ENCODE measurements at places on chromosomes 6 and 20. TPM values are rescaled to one million over a fixed set of nuclear protein-coding genes. Genes with fewer than 3 reads are reported as not detected.

The TNF gene
- polyA plus RNA-seq = 21.9 TPM

The SLC24A3 gene
- not detected for polyA plus RNA-seq

The AGER gene
- polyA plus RNA-seq = 31.6 TPM

The OARD1 gene
- 9.6 TPM for polyA plus RNA-seq

The SLC22A16 gene
- polyA plus RNA-seq = not detected

The UNC5CL gene
- polyA plus RNA-seq = 4.5 TPM

The DEFB118 gene
- not detected for polyA plus RNA-seq

The POU5F1 gene
- polyA plus RNA-seq = 0.26 TPM

The OLIG3 gene
- not detected for polyA plus RNA-seq

The DYNLT2 gene
- polyA plus RNA-seq = 3.6 TPM

The SLC17A1 gene
- polyA plus RNA-seq = not detected

The MED20 gene
- polyA plus RNA-seq = 4.6 TPM

The VGLL2 gene
- not detected for polyA plus RNA-seq

DNA sequence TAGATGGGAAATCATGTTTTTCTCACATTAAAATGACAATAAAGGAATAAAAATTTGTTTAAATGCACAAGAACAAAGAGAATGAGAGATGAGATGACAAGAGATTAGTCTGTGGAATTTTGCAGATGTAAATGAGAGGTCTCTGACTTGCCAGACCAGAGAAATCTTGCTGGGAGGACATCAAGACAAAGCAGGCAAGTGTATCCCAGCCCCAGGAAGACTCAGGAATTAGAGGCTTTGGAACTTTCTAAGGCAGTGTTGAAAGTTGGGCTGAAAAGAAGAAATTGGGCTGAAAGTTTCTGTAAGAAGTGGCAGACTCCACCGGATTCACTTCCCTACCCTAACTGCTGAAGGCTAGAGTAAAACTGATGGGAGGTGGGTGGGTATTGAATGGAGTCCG lies 54.6 kb downstream of the AFDN start:
- DNase-seq = no peak

- DNase-seq = peak; percentile 45
These were observed 402 bp downstream of the OSBPL2 start for GRCh38 chr20:62238569-62239277.

DNA sequence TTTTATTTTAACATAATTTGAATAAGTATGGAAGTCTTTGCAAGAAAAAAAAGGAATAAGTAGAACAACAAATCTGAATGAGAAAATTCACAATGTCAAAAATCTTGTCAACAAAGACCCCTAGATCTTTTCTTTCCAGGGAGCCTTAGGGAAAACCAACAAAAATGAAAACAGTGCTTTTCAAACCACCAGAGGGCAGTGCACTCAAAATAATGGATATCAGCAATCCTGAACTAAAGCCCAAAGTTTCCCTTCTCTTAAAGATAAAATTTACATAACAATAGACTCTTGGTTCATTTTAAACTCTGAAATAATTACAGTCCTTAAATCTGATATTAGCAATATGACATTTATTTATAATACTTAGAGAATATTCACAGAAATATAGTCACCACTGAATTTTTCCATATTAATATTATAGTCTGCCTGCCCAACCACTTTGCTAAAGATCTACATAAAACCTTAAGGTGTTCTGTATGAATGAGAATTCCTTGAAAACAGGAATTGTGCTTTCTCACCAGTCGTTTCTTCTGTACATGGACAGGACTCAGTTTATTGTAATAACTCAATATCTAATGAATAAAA lies 105.3 kb upstream of the BMP5 start:
- DNase-seq = no peak

DNA sequence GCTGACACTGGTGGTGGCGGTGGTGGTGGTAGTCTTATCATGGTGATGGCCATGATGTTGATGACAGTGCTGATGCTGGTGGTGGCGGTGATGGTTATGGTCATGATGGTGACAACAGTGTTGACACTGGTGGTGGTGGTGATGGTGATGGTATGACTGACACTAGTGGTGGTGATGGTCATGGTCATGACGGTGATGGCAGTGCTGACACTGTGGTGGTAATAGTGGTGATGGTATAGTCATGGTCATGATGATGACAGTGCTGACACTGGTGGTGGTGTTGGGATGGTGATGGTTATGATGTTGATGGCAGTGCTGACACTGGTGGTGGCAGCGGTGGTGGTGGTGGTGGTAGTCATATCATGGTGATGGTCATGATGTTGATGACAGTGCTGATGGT lies 205.7 kb downstream of the CDH4 start:
- DNase-seq = no peak

DNA sequence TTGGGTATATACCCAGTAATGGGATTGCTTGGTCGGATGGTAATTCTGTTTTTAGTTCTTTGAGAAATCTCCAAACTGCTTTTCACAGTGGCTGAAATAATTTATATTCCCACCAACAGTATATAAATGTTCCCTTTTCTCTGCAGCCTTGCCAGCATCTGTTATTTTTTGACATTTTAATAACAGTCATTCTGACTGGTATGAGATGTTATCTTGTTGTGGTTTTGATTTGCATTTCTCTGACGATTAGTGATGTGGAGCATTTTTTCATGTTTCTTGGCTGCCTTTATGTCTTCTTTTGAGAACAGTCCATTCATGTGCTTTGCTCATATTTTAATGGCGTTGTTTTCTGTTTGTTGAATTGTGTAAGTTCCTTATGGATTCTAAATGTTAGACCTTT lies 641.6 kb downstream of the HACE1 start:
- no peak for DNase-seq

DNA sequence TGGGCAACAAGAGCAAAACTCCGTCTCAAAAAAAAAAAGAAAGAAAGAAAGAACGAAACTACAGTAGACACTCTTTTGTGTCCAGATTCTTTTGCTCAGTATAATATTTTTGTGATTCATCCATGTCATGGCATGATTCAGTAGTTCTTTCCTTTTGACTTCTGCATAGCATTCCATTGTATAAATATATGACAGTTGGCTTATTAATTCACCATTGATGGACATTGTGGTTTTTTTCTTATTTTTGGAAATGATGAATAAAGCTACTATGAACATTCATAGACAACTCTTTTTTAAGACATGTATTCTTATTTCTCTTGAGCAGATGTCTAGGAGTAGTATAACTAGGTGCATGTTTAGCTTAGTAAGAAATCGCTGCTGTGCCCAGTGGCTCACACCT lies 10.3 kb upstream of the IER3 start:
- no peak for DNase-seq

DNA sequence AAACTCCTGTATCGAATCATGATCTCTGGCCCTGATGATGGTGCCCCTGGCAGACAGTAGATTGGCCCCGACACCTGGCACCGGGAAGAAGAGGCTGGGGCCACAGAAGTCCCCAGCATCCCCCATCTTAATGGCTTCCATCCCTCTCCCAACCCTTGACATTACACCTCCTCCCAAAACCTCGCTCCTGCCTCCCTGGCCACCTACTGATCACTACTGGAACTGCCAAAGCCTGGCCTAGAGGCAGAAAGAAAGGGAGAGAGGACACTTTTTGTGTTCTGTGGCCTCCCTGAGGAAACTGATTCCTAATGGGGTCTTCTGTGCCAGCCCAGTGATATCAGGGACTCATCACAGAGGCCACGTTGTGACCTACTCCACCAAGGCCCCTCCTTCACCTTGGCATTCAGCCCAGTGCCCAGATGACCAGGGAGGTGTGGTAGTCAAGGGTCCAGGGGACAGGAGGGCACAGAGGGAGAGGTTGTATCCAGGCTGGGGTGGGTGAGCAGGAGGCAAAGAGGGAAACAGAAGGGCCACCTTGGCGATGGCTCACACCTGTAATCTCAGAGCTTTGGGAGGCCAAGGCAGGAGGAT lies 6.1 kb downstream of the C20orf173 start:
- no peak for DNase-seq

GRCh38 chr6:151290877-151291721 lies 51.3 kb downstream of the AKAP12 start:
- no peak for DNase-seq

DNA sequence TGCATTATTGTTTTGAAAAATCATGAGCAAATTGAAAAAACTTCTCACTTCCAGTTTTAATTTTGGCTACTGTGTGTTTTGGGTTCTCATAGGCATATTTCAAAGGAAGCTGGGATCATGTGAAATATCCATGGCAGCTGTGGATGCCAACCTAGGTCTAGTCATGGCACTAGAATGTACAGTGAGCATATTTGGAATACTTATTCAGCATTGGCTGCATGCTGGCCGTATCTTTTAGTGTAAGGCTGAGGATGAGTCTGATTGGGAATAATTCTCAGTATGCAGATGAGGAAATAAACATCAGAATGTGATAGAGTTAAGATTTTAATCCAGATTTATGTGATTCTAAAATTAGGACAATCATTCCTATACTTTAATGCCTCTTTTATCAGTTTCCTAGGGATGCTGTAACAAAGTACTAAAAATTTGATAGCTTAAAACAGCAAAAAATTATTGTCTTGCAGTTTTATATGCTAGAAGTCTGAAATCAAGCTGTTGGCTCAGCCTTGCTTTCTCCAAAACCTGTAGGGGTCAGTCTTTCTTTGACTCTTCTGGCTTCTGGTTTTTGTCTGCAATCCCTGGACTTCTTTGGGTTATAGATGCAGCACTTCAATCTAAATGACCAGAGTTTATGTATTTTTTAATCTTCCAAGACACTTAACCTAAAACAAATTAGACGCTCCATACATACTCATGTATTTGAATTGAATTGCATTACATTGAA lies 37.7 kb upstream of the DEFB112 start:
- no peak for DNase-seq

DNA sequence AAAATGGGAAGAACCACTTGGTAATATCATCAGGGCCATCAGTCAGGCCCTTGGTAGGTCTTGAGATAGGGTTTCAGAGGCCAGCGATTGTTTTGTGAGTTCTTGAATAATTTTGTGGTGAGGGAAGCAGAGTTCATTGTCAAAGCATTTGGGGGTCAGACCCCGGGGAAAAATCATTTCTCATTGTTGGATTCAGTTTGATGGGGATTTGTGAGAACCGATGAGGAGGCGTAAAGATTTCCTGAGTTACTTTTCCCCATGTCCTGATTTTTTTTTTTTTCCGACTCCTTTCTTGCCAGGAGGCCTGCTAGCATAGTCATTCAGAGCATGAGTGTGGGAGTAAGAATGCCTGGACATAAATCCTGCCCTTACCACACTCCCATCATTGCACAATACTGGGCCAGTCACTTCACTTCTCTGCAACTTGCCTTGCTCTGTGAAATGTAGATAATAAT lies 60.3 kb downstream of the TSHZ2 start:
- no peak for DNase-seq

DNA sequence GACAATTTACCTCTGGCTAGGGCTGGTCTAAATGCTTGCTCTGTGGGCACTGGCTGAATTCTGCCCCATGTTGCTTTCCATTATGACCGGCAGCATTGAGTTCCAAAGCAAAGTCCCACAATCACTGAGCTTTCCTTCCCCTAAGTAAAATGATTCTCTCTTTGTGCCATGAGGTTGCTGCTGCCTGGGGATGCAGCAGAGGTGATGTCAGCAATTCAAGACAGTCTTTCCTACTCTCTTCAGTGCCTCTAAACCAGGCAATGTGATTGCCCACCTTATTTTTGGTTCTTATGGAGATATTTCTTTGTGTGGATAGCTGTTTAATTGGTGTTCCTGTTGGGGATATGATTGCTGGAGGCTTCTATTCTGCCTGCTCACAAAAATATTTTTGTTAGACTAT lies 1043.9 kb upstream of the EPHA7 start:
- DNase-seq = no peak

- DNase-seq = no peak
These were observed 22.2 kb upstream of the VEGFA start for GRCh38 chr6:43747784-43748183.

DNA sequence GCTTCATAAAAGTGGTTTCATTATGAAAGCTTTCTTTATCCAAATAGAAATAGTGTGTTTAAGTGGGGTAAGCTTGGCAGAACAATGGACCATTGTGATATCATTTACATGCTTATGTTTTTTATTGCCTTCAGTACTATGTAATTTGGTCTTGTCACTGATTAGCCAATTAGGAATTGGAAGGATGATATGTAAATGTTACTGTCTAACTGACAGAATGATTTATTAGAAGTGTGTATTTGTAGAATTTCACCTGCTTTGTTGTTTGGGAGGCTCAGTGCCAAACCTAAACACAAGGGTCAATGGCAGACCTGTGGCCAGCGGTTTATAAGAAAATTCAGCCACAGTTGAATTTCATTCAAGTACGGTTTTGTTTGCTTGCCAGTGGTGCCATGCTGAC lies 39.0 kb downstream of the AIG1 start:
- DNase-seq = no peak

- no peak for DNase-seq
These were observed 181.0 kb downstream of the CDKAL1 start for GRCh38 chr6:20715135-20715806.

DNA sequence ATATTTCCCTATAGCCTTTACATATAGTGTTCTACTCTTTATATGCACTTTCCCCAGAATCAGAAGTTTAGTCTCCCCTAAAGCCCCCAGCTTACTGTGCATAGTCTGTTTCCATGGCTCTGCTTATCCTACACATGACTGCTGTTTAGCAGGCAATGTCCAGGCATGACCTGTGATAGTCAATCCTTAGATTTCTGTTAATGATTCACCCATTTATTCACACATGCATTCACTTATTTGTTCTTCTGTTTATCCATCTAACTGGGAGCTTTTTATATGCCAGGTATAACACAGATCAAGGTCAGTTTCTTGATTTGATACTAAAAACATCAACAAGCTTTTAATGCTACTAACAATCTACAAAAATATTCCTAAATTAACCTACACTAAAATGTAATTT lies 300.8 kb downstream of the PHF3 start:
- DNase-seq = no peak

DNA sequence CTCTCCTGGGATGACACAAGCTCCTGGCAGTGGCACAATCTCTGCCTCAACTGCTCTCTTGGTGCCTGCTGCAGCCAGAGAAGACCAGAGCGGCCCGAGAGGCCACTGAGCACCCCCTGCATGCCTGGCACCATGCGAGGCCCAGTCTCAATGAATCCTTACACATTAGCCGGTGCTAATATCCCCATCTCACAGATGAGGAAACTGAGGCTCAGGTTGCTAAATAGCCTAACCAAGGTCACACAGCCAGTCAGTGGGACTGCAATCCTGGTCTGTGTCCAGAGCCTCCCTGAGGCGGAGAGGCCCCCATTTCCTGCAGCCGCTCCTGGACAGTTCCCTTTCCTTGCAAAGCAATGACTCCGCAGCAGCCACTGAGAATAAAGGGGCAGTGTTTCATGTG lies 81.2 kb downstream of the GRM4 start:
- no peak for DNase-seq

- no peak for DNase-seq
These were observed 64.9 kb downstream of the SYCP2L start for GRCh38 chr6:10951675-10952282.
